B cell (primary cell): ENCODE measurements at places on chromosomes 7 and 10. TPM values are rescaled to one million over a fixed set of nuclear protein-coding genes. Genes with fewer than 3 reads are reported as not detected.

DNA sequence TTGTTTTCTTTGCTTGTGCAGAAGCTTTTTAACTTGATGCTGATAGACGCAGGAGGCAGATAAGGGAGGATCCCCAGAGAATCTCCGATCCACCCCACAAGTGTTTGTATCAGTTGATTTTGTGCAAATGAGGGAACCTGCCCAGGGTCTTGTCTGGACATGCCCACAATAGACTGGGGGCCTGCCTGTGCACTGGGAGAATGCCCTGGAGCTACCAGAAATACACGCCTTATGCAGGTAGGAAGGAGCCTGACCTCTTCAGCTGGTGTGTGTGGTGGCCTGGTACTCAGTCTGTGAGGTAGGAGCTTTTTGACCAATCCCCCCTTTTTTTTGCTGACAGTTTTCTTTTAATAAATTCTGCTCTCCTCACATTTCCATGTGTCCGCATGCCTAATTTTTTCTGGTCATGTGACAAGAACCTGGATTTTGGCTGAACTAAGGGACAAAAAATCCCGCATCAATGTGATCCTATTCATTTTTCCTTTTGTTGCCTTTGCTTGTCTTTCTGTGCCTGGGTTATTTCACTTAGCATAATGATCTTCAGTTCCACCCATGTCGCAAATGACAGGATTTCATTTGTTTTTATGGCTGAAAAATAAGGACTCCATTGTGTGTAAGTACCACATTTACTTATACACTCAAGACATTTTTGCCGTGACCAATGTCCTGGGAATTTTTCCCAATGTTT lies 430.6 kb upstream of the NRG3 start:
- DNase-seq, result no peak

GRCh38 chr7:43637114-43637806 lies 54.4 kb downstream of the STK17A start:
- DNase-seq, result no peak

The CCL24 gene
- total RNA-seq, result not detected in 2 replicates

The FRG2B gene
- total RNA-seq, result not detected in 2 replicates

DNA sequence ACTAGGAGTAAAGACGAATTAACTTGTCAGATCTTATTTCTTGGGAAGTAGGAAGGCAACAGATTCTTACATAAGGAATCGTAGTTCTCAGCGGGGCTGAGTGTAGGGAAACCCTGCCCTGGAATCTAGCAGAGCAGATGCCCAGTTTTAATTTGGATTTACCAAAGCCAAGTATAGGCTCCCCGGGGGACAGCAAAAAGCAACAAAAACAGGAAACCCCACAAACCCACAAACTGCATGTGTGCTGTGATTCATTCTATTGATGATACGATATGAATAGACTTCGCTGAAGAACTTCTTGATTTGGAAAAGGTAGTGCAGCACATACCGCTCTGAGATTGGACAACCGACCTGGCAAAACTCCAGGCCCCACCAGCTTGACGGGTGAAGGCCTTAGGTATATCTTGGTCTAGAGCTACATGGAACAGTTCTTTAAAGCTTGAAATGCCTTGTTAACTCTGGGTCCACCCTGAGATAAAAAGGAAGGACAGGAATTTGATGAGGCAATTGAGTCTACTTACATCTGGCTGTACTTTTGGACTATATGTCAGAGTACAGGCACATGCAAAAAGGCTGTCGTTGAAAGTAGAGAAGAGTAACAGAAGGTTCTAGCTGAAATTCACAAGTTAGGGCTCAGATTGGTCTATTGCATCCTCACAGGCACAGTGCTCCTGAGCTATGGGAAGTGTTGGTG lies 49.1 kb downstream of the STRA8 start:
- DNase-seq, result no peak

- DNase-seq, result no peak
These were observed 89.6 kb downstream of the FZD1 start for GRCh38 chr7:91353848-91354247.

GRCh38 chr10:13740461-13740860 lies 153.7 kb downstream of the PRPF18 start:
- no peak for DNase-seq

The NKX2-3 gene
- total RNA-seq, result not detected in 2 replicates

- DNase-seq, result no peak
These were observed 87.0 kb upstream of the SDK1 start for GRCh38 chr7:3214090-3214413.

DNA sequence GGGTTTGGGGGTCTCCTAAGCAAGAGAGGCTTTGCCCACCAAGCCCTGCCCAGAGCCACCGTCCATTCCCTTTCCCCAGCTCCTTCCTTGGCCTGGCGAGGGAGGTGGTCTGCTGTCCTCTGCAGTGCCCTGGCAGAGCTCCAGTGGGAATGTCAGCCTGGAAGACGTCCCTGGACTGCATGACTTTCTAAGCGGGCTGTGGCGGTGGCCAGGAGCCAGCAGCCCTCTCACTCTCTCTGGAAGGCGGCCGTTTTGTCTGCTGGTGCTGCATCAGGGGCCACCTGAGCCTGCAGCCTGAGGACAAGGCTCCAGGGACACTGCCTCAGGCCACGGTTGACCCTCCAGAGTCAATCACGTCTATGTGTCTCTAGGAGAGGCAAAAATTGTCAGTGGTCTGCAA lies 271.0 kb downstream of the SKAP2 start:
- no peak for DNase-seq

GRCh38 chr7:90458104-90458503 lies 11.3 kb upstream of the PTTG1IP2 start:
- DNase-seq, result no peak

DNA sequence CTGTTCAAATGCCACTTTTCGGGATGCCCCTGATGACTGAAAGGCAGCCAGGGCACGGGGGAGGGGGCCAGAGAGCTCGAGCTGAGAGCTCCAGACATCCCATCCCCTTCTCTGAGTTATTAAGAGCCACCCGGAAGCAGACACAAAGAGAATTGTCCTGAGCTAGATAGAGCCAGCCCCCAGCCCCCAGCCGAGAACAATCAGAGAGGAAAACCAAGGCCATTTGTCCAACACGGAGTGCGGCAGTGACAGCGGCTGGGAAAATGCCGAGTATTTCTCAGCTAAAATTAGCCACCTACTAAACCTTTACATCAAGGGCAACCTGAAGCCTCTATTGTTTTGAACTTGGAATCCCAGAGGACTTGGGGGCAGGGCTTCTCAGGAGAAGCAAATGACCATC lies 51.0 kb downstream of the UNC5B start:
- no peak for DNase-seq

The STYXL1 gene
- 15.2 and 17.8 TPM in 2 replicates for total RNA-seq

The CYP26A1 gene
- 0.29 TPM in 1 of 2 replicates, not detected in the other for total RNA-seq

DNA sequence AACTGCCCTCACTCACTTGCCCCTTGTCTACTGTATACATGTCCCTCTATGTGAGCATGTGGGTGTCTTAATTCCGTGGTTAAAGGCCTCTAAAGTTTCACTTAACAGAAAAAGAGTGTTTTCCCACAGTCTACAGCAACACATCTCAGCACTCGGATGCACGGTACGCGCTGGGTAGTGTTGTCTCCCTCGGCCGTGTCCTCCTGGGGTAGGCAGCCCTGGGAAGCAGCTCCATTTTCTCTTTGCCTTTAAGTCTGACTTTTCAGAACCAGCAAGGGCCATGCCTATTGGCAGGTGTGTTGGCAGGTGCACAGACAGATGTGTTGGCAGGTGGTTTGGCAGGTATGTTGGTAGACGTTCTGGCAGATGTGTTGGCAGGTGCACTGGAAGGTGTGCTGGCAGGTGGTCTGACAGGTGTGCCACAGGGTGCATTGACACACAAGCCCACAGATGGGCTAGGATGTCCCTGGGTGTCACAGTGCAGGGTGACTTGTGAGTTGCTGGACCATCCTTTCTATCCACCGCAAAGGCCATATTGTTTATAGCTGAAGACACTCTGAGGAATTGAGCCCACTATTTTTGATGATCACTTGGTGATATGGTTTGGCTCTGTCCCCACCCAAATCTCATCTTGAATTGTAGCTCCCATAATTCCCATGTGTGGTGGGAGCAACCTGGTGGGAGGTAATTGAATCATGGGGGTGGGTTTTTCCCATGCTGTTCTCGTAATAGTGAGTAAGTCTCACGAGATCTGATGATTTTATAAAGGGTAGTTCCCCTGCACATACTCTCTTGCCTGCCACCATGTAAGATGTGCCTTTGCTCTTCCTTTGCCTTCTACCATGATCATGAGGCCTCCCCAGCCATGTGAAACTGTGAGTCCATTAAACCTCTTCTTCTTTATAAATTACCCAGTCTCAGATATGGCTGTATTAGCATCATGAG lies 296.9 kb downstream of the TNS3 start:
- no peak for DNase-seq

GRCh38 chr7:158731761-158732160 lies 27.2 kb upstream of the NCAPG2 start:
- DNase-seq, result no peak

DNA sequence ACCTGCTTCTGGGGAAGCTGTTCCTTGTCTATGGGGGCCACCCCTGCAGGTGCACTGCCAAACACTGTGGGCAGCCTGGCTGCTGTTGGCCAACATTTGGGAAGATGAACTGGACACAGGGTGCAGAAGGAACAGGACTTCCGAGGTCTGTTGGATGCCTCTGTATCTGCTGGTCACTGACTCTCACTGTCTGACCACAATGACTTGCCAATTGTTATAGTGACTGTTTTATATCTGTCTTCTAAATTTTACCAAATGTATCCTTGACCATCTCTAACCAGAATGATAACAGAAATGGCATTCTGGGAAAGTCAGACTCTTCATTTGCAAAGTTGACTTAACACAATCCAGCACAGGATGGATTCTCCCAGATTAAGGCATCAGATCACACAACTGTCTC lies 214.0 kb upstream of the PRSS58 start:
- no peak for DNase-seq

GRCh38 chr7:108203537-108203936 lies 73.4 kb upstream of the LAMB4 start:
- no peak for DNase-seq

- DNase-seq, result no peak
These were observed 1.5 kb upstream of the BRAF start for GRCh38 chr7:140926021-140926817.

The PPP1R17 gene
- 0.20 TPM in 1 of 2 replicates, not detected in the other for total RNA-seq

DNA sequence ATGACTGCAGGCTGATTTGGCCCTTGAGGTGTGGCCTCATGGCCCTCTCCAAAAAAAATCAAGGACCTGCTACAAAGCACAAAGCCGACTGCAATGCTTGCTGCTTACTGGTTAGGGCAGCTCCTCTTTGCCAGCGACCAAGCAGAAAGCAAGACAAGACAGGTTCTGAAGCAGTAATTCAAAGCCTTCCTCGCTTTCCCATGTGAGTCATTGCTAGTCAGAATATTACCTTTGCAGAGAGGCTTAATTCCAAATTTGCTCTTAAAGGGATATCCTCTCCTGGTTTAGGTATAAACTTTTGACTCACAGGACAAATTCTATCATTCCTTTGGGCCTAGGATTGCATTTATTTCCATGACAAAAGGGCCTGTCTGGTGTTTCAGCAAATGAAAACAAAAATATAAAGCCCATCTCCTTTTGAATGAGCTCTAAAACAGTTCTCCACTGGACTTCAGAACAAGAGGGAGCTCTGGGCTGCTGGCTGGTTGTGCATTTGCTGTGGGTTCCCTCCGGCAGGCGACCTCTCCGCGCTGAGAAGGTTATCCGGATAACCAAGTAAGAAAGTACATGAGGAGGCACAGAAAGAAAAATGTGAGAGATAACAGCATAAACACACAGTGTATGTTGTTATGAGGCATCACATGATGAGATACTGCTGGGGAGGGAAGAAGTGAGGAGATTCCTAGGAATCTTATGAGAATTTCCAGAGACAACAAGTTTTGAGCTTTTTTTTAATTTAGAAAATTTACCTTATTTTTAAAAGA lies 90.8 kb downstream of the EGFR start:
- DNase-seq, result no peak

- no peak for DNase-seq
These were observed 18.1 kb downstream of the COL1A2 start for GRCh38 chr7:94412762-94413322.

The COL26A1 gene
- total RNA-seq, result not detected in 2 replicates

DNA sequence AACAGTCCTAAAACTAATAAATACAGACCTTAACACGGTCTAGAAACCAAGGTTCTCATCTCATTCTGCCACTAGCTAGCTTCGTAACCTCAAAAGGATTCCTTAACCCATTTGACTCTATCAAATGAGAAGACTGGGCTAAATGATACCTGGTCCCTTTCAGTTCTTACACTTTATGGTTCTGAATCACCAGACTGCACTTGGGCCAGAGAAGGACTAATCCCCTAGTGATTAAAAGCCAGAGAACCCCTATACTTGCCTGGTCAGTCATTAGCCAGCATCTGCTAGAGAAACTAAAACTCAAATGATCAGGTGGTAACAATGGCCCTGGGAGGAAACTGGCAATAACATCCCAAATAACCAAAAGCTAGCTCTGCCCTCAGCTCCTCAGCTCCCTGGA lies 16.8 kb downstream of the TMEM243 start:
- DNase-seq, result no peak

- no peak for DNase-seq
These were observed 143.2 kb downstream of the JAZF1 start for GRCh38 chr7:28037220-28038010.

- no peak for DNase-seq
These were observed 98.3 kb downstream of the TMEM130 start for GRCh38 chr7:98771519-98771918.

- no peak for DNase-seq
These were observed 384.2 kb downstream of the SUGCT start for GRCh38 chr7:40519009-40519408.

DNA sequence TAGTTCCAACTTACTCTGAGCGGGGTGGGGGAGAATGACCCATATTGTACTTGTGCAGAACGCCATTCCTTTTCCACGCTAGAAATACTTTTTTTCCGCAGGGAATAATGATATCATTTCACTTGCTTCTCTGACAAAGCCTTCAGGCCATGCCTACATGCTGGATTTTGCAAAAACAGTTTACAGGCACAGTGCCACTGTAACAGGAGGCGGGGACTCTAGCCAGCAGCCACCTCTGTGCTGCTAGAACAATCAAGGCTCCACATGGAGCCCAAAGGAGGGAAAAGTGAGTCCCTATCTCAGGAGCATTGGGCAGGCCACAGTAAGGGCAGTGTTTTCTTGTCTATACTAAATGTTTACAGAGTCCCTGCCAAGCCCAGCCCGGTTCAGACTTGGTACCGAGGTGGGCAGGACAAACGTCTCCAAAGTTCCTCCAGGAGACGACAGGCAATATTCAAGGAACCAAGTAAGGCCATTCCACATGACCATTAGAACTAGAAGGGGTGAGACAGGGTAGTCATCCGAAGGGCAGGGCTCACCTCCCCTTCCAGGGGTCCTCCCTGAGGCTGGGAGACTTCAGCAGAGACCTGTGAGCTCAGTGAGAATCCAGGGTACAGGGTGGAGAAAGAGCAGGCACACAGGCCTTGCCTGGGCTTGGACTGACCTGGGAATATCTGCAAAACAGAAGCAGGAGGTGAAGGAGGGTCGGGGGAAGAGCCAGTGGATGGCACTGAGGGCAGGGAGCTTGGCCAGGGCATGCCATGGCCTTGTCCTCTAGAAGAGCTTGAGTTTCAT lies 90.9 kb upstream of the NPS start:
- DNase-seq, result no peak

DNA sequence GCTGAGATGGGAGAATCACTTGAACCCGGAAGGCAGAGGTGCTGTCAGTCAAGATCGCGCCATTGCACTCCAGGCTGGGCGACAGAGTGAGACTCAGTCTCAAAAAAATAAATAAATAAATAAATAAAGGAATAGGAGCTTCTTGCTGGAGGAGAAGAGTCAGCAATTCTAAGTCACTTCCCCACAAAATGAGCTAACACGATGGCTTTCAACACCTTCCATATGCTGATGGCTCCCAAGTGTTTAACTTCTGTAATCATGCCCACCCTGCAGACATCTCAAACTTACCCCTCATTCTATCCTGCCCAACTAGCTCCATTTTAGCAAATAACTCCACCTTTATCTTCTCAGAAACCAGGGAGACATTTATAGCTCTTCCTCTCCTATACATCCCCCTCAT lies 21.2 kb downstream of the PSAP start:
- DNase-seq, result no peak

The PBLD gene
- total RNA-seq, result 3.0 and 4.7 TPM in 2 replicates

The KLF14 gene
- 0.19 and 0.27 TPM in 2 replicates for total RNA-seq
